ENCODE measurements at places on chromosomes 2 and 18.

DNA sequence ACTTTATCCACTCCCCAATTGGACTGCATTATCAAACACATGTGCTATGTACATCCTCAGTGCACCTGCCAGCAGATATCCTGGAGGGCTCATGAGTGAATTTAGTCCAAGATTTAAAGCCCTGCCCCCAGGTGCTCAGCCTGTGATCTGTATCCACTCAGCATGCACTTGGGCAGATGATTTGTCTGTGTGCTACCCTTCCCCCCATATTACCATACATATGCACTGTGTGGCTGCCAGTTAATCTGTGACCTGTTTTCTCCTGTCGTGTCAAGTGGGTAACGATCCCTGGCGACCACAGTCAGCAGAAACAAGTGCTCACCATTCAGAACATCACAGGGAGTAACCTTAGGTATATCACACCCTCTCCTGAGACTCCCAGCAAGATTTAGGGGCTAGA, 10.2 kb downstream of the NAGK start:
- DNase-seq, result no peak

DNA sequence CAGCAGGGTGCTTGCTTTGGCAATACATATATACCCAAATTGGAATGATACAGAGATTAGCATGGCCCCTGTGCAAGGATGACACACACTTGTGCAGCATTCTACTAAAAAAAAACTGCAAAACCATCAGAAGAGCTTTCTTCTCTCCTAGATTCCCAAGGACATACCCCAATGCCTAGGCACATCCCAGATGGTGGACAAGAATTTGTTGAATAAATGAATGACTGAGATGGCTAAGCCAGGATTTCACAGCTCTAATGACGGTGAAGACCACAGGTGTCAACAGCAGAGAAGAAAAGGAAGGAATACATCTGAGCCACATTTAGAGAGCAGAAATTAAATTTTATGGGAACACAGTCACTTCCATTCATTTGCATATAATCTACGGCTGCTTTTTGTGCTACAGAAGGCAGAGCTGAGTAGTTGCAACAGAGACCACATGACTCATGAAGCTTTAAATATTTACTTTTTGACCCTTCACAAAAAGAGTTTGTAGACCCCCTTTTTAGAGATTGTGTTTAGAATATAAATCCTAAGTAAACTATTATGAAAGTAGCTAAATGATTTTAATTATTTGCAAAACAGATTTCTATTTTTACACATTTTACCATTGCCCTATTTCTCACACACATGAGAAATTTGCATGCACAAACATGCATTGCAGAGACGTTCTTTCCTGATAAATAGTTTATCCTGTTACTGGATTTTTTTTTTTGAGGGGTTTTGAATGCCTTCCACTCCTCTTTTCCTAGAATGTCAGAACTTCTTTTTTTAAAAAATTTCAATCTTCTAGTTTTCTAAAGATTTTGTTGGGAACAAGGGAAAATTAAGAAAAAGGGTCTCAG, 119.0 kb downstream of the PMAIP1 start:
- DNase-seq, result no peak

GRCh38 chr2:10305715-10306114, 3.0 kb downstream of the HPCAL1 start:
- no peak for DNase-seq

GRCh38 chr2:234971496-234971895, 19.7 kb downstream of the SH3BP4 start:
- DNase-seq, result no peak

DNA sequence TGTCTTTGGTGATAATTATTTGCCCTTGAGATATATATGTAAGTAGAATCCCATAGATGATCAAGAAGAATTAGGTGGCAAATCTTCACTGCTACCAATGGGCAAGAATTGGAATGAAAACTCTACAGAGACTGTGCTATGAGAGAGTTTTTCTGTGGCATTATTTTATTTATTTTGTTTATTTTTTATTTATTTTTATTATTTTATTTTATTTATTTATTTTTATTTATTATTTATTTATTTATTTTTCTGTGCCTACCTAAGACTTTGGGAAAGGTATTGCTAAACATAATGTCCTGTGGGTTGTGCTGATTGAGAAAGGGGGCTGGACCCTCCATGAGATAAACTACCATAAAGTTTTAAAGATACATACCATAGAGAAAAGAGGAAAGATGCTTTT, 16.6 kb upstream of the NR4A2 start:
- DNase-seq, result no peak

Measured in tongue (tissue), 3 donors.